ENCODE measurements at places on chromosomes 5 and 9.

GRCh38 chr5:107672211-107673038 lies 1.7 kb upstream of the EFNA5 start:
- no peak for DNase-seq

DNA sequence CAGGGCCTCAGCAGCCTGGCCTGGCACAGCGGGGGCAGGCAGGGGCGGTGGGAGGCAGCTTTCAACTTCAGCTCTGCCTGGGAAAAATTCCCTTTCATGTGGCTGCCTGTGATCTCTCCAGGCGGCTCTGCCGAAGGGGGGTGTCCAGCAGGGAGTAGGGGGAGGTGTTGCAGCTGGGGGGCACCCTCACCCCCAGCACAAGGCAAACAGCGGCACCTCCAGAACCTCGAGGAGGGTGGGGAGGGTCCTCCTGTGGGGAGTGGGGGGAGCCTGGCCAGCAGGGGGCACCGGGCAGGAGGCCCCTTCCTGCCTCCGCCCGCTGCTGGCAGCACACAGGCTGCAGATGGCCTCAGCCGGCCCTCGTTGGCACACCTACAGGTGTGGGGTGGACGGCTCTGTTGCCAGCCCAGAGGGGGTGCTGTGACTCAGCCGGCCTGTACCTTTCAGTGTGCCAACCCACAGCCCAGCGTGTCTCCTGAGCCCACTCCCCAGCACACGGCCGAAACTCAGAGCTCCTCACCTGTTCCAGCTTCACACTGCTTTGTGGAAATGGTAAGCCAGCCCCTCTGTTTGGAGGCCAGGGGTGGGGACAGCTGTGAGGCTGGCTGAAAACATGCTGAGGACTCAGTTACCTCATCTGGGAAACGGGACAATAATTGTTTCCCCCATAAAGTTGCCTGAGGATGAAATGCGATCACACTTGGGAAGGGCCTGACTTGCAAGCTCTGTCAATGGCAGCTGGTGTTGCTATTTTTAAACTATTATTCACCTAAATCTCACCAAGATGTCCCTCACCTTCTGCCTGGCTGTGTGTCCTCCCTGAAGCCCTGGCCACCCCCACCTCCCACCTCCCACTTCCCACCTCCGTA lies 37.0 kb downstream of the CXXC5 start:
- DNase-seq, result no peak

- DNase-seq, result no peak
Observed at GRCh38 chr5:76556511-76557221, 66.5 kb downstream of the F2RL2 start.

- DNase-seq, result no peak
Observed at GRCh38 chr9:87771316-87772006, 45.5 kb downstream of the CTSL start.

GRCh38 chr5:5979761-5980537 lies 398.4 kb downstream of the MED10 start:
- DNase-seq, result no peak

- no peak for DNase-seq
Observed at GRCh38 chr5:68116868-68117411, 98.6 kb upstream of the PIK3R1 start.

DNA sequence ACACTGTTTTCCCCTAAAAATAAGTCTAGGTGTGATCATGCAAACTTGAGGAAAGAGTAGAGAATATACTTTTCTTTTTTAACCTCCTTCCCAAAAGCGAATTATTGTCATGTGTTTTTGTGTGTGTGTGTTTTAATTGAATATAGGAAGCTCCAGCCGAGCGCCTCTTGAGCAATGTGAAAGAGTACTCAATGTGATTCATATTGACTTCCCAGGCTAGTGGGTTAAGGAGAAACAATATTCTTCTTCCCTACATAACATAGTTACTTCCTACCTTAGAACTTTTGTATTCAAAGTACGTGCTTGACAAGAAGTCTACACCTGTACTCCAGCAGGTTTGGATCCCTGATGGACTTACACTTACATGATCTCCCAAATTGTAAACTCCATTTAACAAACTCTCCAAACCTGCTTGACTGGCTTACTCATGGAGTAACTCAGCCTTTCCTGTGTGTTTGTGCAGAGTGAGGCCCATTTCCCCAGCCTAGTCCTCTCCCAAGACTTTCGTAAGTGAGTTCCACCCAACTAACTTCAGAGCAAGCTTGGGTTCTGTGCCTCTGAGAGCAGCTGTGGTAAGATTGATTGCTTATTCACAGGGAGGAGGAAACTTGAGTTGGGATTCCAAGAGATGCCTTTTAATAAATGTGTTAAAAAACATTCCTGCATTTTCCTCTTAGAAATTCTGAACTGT lies 9.3 kb downstream of the SLC28A3 start:
- DNase-seq, result no peak

All from CD4-positive, alpha-beta T cell treated with Interleukin-6 at 100 ng/mL for 8 hours (primary cell).